Type B pancreatic cell (in vitro differentiated cells): ENCODE measurements at places on chromosomes 16 and 17. TPM values are rescaled to one million over a fixed set of nuclear protein-coding genes. Genes with fewer than 3 reads are reported as not detected.

DNA sequence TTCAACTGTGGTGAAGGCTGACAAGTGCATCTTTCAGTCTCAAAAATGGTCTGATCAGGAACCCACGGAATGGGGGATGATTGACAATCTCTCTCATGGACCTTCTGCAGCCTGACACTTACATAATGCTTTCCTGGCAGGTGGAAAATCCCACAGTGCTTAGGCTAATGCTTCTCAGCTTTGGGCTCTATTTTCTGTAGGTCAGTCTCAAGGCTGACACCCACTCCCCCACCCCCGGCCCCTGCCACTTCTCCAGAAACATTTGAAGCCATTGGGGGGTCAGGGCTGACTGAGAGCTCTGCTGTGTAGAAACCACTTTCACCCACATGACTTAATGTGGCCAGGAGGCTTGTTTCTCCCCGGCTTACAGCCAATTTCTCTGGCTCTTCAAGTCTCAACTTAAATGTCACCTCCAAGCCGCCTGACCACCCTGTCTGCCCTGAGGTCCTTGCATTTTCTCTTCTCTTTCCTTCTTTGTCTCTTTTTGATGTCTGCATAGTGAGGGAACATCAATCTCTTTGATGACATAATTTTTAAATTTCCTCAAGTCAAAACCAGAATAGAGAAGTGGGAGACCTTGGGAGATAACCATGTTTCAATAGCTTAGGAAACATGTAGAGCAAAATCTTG lies 16.7 kb upstream of the IRF8 start:
- DNase-seq: no peak

- no peak for DNase-seq
Observed at GRCh38 chr17:8133399-8133798, 9.5 kb upstream of the HES7 start.

- no peak for DNase-seq
Observed at GRCh38 chr17:66403846-66404556, 101.6 kb downstream of the PRKCA start.

Gene CARD14
- 1.9 and 6.7 TPM in 2 replicates for total RNA-seq

Gene SLC16A6
- 0.67 and 1.6 TPM in 2 replicates for total RNA-seq

DNA sequence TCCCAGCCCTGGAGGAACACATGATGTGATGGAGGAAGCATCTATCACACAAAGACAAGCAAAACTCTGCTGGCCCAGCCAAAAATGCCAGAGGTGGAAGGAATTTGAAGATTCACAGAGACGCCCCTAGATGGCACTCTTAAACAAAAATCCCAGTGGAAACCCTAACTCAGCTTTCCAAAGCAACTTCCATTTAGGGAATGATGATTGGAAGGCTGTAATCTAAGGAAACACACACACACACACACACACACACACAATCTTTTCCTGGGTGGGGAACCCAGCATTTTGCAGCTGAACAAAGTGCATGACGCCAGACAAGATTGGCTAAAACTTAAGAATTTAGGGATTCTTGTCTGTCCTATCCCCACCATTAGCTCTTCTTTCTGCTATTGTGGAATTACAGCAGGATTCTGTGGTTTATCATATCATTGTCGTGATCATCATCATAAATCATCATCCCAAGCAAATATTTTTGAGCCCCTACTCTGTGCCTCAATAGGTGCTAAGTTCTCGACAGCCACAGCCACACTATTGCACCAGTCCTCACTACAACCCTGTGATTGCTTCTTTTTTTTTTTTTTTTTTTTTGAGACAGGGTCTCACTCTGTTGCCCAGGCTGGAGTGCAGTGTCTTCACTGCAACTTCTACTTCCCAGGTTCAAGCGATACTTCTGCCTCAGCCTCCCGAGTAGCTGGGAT lies 1.6 kb upstream of the LDAF1 start:
- no peak for DNase-seq
